ENCODE measurements at places on chromosomes 11 and 22. TPM values are rescaled to one million over a fixed set of nuclear protein-coding genes. Genes with fewer than 3 reads are reported as not detected.

DNA sequence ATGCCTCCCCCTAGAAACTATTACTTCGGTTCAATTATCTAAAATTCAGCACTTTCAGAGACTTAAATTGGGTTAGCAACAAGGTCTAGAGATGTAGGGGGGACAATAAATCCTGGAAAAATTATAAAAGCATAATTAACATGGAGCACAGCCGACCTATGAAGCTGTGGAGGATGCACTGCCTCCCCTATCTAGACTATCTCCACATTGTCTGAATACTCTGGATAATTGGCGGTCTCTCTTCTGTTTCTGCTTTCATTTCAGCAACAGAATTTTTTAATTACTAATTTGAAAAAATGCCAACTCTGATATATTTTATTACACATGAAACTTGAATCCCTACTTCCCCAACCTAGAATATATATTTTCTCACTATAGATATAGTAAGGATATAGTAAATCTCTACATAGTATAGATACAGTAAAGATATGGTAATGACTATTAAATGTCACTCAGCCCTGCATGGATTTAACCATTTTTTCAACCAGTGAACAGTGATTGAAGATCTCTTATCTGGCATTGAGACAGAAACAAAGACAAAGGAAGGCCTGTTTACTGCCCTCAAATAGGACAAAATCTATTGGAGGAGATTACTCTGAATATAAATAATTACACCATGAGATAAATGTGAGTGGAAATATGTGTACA lies 157.6 kb downstream of the BLID start:
- DNase-seq: no peak

- DNase-seq: no peak
Measured at GRCh38 chr22:18068381-18068988, 9.3 kb upstream of the PEX26 start.

GRCh38 chr11:108793138-108793537 lies 128.3 kb downstream of the DDX10 start:
- no peak for DNase-seq

- no peak for DNase-seq
Measured at GRCh38 chr11:5665051-5665570, 19.8 kb downstream of the TRIM5 start.

GRCh38 chr11:29051935-29052334 lies 943.7 kb downstream of the METTL15 start:
- DNase-seq: no peak

The ASCL2 gene
- total RNA-seq: not detected
